CD4-positive, alpha-beta T cell treated with Interleukin-15 for 1 hour (primary cell): ENCODE measurements at places on chromosomes 13 and 19.

- DNase-seq, result no peak
These were observed 15.4 kb upstream of the IRGC start for GRCh38 chr19:43700395-43701000.

GRCh38 chr13:112545856-112546255 lies 42.1 kb downstream of the TUBGCP3 start:
- DNase-seq, result no peak

DNA sequence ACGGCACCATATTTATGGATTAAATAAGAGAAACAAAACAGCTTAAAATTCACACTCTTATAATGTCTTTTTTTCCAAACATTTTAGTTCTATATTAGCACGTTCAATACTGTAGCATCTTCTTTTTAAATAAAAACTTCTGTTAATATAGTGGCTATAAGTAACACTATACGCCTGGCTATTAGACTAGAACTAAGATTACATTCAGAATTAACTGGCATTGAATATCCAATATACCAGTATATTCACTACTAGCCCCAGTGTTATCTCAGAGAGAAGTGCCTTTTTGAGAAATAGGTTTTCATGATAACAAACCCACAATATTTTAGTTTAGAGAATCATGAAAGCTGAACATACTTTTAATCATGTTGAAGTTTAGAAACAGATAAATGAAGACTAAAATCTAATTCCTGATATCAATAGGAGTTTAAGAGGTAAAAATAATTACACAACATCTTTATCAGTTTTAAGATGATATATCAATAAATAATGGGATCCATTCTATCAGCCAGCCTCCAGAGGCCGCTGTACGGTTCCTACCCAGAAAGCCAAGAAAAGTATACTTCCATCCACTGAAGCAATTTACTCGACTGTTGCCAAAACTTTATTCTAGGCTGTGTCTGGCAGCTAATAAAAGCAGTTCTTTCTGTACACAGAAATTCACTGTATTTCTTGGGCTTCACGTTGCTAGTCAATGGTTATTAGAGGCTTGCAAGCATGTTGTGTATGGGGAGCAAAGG lies 1113.4 kb upstream of the MIR17HG start:
- no peak for DNase-seq

DNA sequence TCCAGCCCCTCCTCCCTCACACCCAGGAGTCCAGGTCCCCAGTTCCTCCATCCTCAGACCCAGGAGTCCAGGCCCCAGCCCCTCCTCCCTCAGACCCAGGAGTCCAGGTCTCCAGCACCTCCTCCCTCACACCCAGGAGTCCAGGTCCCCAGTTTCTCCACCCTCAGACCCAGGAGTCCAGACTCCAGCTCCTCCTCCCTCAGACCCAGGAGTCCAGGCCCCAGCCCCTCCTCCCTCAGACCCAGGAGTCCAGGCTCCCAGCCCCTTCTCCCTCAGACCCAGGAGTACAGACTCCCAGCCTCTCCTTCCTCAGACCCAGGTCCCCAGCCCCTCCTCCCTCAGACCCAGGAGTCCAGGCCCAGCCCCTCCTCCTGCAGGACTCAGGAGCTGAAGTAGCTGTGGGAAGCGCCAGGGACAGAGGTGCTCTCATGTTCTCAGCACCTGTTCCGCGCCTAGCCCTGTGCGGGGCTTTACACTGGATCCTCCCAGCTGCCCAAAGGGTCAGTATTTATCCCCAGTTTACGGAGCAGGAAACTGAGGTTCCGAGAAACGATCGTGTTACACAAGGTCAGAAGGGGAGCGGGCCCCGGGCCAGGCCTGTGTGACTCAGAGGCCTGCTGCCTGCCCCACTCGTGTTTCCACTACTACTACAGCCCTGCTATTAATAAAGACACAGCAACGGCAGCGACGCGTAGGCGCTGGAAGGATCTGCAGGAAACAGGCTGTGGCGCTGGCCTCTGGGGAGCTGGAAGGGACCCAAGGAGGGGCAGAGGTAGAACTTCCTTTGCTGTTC lies 1.7 kb upstream of the SBK3 start:
- no peak for DNase-seq

GRCh38 chr19:42199440-42200115 lies 17.9 kb downstream of the DEDD2 start:
- DNase-seq, result peak; percentile 82

GRCh38 chr19:45938733-45939319 lies 24.2 kb upstream of the NANOS2 start:
- DNase-seq, result no peak

- DNase-seq, result no peak
These were observed 300.0 kb downstream of the SPRY2 start for GRCh38 chr13:80040981-80041317.

GRCh38 chr13:34748073-34748472 lies 194.0 kb upstream of the NBEA start:
- DNase-seq, result no peak

DNA sequence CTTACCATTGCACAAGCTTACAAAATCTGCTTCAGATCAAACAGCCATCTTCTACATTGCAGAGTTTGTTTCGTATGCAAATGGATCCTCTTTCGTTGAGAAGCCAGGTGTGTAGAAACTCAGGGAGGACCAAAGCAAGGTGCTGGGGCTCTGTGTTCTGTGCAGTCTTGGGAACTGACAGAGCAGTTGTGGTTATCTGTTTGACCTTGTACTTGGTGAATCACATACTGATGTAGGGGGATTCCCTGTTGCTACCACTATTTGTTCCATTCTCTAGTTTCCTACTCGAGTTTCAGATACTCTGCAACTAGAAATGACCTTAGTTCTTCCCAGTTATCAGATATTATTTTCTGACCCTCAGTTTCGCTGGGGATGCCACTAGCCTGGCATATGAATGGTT lies 95.2 kb upstream of the CLDN10 start:
- DNase-seq, result no peak

DNA sequence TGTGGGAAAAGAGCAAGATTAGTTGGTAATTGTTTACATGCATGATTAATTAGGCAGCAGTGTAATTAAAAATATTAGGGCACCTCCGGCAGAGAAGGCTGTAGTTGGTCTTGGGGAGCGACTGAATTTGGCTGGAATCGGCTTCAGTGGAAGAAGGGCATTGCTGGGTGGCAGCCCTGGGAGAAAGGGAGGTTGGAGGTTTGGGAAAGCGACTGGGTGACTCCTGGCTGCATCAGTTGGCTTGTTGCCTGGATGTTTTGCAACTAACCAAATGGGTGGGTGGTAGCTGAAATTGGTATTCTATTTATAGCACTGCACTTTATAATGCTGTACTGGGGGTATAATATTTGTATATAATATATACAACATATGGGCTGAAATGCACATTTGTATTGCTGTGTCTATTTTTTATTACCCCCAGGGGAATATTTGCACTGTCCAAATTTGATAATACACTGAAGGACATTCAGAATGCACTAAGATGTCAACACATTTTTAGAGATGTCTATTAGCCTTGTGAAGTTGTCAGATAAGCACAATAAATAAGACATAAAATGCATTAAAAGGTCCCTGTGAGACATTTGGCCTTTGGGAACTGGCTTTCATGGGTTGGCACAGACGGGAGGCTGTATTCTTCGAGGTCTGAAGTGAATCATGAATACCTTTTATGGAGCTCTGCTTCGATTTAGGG lies 1.7 kb downstream of the B3GLCT start:
- DNase-seq, result no peak

- no peak for DNase-seq
These were observed 8.7 kb upstream of the GALP start for GRCh38 chr19:56167064-56167578.

DNA sequence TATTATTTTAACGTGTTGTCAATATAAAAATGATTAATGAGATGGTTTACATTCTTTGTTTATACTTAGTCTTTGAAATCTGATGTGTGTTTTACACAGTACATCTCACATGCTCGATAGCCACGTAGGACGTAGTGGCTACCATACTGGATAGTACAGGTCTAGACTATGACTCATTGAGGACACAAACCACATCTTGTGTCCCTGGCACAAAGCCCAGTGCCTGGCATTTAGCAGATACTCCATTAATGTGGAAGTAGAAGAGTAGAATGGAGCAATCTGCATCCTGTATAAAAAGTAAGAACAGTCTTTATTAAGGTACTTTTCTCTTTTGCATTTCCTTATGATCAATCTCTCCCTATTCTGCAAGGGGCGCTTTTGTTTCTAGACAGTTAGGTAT lies 49.0 kb upstream of the FRY start:
- peak; percentile 68 for DNase-seq

DNA sequence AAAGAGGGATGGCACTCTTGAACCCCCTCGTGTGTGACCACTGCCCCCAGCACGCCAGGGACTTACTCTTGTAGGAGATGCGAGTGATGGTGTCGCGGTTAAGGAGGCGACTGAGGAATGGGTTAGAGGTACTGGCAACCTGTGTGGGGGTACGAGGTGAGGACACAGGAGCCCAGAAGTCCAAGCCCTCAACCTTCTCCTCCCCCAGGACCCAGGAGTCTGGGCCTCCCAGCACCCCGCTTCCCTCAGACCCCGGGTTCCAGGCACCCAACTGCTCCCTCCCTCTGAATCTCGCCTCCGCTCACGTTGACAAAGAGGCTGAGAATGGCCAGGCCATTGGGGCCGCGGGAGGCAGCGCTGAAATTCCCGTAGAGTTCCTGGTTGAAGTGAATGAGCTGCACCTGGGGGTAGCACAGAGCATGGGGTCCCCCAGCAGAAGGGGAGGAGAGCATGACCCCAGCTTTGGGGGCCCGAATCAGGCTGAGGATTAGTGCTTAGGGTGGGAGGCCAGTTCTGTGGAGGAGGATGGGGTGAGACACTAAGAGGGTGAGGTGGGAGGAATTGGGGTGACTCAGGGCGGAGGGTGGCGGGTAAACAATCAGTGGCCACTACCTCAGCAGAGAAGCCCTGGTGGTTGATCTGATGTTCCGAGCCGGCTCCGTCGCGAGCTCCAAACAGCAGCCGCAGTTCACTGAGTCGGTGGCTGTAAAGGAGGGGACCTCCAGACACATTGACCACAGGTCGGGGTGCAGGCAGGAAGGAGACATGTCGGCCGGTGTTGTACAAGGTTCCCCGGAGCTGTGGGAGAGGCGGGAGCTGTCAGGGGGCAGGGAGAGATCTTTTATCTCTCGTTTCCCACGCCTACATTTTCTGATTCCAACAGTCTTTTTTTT lies 2.5 kb upstream of the DBP start:
- DNase-seq, result peak; percentile 52

DNA sequence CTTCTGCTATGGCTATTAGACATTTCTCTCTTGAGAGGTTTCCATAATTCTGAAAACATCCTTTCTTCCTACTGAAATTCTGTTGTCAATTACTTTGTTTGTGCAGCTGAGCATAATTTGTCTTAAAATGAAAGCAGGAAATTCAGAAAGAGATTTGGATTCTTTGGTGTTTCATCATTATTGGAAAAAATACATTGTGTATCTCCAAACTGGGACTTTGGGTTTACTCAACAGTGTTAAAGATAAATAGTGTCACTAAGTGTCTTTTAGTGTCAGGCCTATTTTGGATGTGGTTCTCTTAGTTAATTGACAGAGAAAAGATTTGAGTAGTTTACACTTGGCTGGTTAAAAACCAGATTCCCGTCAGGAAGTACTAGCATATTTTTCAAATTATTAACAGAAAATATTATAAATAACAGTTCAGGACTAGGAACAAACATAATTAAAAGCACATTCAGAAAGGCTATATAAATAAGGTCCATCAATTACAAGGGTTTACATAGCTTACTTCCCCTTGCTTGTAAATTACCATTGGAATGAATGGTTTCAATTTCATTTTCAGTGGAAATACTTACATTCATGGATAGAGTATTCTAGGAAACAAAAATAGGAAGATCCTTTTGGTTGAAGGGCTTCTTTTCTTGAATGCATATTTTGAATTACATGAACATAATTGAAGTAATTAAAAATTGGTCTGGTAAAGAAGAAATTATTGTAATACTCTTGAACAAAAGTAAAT lies 483.1 kb downstream of the GPC6 start:
- no peak for DNase-seq

DNA sequence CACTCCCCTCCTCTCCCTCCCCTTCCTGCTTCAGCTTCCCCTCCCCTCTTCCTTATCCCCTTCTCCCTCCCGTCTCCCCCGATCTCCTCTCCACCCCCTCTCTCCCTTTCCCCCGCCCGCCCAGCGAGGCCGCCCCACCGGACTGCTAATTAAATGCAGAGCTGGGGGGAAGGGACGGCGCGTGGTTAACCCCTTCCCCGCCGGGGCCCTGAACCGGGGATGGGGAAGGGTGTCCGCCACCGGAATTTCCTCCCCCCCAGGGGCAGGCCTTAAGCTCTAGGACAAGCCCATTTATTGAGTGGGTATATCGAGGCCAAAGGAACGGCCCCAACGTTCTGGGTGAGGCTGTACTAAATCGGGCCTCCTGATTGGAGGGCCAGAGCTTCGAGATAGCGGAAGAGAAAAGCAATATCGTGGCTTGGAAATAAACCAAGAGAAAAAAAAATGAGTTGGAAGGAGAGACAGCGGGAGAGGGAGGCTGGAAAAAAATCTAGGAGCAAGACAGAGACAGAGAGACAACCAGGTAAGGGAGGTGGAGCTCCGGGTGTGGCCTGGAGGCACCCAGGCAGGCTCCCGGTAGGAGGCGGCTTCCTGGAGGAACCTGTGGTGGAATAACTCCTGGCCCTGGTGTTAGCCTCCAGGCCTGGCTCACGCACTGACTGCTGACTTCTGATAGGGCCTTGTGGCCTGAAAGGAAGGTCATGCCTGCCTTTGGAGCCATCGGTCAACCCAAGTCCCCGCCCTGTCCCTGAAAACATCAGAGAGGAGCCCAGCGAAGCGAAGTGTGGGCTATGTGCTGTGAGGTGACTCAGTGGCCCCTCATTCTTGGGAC lies 11.6 kb upstream of the JUND start:
- peak; percentile 71 for DNase-seq

GRCh38 chr13:110301606-110302553 lies 5.1 kb downstream of the COL4A1 start:
- DNase-seq, result no peak

DNA sequence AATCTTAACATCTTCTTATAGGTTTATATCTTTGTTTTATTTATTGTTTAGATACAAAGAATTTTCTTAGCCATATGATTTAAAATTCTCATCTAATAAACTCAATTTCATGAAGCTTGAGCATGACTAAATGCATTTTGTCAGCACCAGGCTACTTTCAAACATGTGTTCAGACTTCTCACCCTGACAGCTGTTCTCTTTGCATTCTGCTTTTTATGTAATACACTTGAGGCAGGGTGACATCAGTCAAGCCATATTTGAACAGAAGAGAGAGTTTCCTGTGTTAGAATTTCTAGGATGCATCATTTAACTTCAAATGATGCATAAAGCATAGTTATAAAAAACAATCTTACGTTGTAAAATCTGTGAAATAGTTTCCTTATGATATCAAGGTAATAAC lies 1295.1 kb upstream of the PCDH20 start:
- no peak for DNase-seq

DNA sequence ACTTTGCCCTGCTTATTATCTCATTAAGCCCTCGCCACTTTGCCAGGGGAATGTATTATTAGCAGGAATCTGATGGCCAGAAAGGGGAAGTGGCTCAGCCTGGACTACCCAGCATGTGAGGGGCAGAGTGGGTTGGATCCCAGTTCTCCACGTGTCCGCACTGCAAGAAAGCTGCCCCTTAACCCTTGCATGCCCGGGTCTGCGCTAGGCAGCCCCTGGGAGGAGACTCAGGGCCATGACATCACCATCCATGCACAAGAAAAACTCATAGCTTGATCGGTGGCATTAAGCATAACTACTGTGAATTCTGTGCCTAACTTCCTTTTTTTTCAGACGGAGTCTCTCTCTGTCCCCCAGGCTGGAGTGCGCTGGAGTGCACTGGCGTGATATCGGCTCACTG lies 8.9 kb downstream of the CACNG8 start:
- DNase-seq, result no peak
